Renal cortex interstitium (tissue), 15 donors: ENCODE measurements at places on chromosomes 2 and 18. TPM values are rescaled to one million over a fixed set of nuclear protein-coding genes. Genes with fewer than 3 reads are reported as not detected.

GRCh38 chr2:38581193-38582147, 21.3 kb downstream of the HNRNPLL start:
- DNase-seq, result peak; percentile 77

SOCS6 gene
- 30.2 TPM for polyA plus RNA-seq

IL36G gene
- 0.27 TPM for polyA plus RNA-seq

GRCh38 chr18:79367989-79368388, 27.7 kb upstream of the NFATC1 start:
- DNase-seq, result no peak

NYAP2 gene
- polyA plus RNA-seq, result 0.03 TPM

ITGB6 gene
- polyA plus RNA-seq, result 20.3 TPM

- DNase-seq, result no peak
Measured at GRCh38 chr18:35816003-35816402, 156.5 kb upstream of the RMP24 start.

DNA sequence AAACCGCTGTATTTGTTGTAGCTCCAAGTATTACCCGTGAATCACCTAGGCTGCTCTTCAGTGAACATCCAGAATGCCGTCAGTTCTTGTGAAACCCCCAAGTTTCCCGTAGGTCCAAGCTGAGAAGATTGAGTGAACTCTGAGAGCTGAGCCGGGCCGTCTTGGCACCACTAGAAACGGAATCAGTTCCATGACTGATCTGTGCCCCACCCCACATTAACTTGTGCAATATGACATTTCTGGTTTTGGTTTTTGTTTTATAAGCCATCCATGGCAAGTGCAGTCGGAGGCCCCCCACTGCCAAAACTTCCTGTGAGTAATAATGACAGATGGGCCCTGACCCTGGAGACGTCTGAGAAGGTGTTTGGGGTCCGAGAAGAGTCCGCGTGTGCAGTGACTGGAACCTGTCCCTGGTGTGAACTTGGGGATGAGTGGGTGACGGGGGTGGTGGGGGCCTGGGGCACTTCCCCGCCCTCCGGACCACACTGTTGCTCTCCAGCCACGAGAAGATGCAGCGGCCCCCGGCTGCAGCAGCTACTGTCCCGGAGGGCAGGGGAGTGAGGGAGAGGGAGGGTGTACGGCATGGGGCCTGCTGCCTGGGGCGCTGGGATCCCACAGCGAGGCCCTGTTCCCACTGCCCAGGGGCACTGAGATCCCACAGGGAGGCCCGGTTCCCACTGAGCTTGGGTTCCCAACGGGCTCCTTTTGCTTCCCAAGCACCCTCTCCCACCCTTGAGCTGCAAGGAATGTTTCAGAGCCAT, 26.5 kb downstream of the NFATC1 start:
- no peak for DNase-seq

DNA sequence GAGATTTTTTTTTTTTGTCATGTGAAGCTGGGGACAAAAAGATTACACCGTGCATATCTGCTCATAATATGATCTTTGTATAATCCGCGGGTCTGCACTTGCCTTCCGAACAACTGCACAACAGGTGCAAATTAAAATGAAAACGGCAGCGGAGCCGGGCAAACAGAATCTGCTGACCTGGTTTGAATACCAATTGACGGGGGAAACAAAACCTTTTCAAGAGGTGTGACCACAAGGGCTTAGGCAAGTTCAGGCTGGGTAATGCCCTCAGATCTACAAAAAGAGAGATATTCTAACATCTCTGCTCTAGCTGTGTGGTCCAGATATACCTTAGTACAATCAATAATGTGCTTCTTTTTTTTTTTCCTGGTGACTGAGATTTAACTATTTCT, 88.5 kb downstream of the ZEB2 start:
- no peak for DNase-seq

DNA sequence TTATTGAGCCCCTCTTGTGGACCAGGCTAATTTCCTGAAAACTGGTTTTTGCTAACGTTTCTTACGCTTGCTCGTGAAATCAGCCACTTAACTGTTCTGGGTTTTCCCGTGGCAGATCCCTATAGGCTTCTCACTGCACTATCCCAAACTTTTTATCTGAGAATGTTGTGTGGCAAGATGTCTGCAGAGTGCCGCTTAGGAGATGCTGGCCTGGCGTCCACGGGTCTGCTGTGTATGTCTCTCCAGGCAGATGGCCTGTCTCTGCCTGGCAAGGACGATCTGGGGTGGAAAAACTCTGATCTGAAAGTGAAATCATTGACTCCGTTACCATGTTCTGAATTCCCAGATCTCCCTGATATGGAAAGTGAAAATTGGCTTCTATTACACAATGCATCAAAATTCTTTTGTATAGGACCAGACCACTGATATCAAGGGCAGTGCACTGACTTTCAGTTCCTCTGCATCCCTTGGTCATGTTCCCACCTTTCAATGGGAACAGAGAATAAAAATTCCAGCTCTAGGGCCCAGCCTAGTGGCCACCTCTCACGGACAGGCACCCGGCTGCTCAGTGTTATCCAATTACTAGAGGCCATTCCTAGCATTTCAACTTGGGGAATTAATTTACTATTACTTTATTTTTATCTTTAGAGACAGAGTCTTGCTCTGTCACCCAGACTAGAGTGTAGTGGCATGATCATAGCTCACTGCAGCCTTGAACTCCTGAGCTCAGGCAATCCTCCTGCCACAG, 154.6 kb downstream of the ACOXL start:
- no peak for DNase-seq

DNA sequence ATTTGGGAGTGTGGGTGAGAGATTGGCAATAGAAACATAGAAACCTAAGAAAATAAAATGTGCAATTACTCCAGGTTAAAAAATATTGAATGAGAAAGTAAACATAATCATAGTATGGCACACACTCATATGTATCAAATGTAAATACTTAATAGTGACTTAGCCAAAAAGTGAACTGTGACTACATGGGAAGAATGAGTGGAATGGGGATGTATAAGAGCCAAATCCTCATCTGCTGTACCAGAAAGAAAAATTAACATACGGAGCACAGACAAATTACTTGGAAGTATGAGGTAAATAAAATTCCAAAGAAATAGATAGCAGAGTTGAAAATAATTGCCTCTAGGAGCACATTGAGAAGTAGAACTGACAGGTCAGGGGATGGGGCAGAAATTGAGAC, 4.0 kb downstream of the FLACC1 start:
- no peak for DNase-seq

- DNase-seq, result no peak
Measured at GRCh38 chr2:178306352-178307073, 112.2 kb downstream of the OSBPL6 start.

TTC39C gene
- 7.2 TPM for polyA plus RNA-seq

- no peak for DNase-seq
Measured at GRCh38 chr2:106094131-106094841, 99.8 kb downstream of the UXS1 start.

GRCh38 chr2:157627594-157628476, 829 bp downstream of the ACVR1C start:
- DNase-seq, result no peak

DNA sequence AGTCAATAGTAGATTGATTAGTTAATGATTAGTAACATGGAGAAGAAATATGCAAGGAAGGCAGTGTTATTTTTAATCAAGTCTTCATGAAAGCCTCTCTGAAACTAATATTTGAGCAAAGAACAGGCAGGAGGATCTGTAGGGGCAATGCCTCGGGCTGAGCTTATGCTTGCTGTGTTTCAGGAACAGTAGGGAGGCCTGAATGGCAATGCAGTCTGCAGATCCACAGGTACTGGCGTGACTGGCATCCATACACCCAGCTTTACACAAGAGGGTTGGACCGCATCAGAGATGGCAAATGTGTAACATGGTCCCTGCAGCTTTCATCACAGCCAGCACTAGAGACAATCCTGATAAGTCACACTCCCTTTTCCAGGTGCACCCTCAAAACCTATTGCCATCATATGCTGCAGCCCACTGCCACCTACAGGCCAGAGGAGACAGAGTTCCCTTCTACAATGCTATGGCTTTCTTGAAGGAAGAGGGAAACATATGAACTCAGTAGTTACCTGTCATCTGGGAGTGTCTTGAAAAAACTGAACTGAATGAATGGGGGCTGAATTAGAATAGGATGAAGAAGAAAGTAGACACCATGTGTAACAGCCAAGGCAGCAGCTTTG, 582.4 kb upstream of the RAB6C start:
- peak; percentile 38 for DNase-seq

LCT gene
- polyA plus RNA-seq, result 0.05 TPM

- no peak for DNase-seq
Measured at GRCh38 chr18:28334516-28334915, 157.6 kb upstream of the CDH2 start.

DRC1 gene
- 2.5 TPM for polyA plus RNA-seq

GRCh38 chr2:26179446-26179913, 6.6 kb downstream of the GAREM2 start:
- DNase-seq, result no peak

HES6 gene
- 5.3 TPM for polyA plus RNA-seq

DNA sequence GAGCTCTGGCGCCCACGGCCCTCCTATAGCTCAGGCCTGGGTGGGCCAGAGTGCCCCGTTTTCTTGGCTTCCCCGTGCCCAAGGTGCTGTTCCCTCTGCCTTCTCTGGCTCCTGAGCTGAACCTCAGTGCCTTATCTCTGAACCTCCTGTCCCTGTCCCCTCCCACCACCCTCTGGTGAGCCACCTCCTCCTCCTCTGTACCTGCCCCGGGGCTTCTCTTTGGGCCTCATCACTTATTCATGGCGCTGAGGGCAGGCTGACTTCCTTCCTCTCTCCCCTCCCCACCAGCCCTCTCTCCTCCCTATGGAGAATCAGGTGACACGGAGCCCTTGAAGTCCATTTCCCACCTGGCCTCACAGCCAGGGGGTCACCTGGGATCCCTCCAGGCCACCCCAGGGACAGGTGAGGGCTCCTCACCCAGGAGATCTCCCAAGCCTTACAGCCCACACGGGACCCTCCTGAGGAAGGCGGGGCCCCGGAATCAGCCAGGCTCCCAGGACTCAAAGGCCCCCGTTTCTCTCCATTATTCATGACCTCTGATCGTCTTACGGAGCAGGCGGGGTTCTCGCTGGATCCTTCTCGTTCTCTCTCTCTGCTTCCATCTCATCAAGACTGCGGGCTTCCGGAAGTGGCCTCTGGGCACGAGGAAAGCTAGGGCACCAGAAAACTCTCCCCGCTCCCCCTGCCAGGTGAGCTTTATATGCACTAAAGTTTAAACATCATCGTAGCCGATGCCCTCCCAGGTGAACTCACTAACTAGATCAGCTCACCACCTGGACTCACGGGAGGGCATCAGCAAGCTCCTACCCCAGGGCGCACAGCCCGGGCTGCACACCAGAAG, at the start of gene LOXHD1:
LOXHD1 (minus strand) TSS at position 106 of the 841 bp plus-strand sequence. CDS start 187 bp downstream, outside the sequence.
- DNase-seq, result no peak

CSRNP3 gene
- polyA plus RNA-seq, result 9.9 TPM

MOCOS gene
- polyA plus RNA-seq, result 0.92 TPM

DNA sequence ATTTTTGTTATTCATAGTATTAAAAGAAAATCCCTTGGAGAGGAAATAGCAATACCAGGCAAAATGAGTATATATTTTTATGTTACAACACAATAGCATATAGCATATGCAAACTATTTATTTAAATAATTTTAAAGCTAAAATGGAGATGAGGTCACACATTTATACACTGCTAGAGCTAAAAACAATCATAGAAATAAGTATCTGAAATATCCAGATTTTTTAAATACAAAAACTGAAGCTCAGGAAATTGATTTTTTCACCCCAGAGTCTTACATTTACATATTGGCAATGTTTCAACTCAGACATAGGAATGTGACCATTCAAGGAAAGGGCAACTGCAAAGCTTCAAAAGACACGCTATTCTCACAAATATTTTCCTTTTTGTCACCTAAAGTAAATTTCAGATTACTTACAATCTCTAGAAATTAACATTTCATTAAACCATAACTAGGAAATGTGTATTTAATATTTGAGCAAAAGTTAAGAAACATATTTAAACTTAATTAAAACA, 8.9 kb downstream of the TFPI start:
- DNase-seq, result no peak

- DNase-seq, result no peak
Measured at GRCh38 chr2:127012215-127012614, 94.7 kb downstream of the BIN1 start.

DNA sequence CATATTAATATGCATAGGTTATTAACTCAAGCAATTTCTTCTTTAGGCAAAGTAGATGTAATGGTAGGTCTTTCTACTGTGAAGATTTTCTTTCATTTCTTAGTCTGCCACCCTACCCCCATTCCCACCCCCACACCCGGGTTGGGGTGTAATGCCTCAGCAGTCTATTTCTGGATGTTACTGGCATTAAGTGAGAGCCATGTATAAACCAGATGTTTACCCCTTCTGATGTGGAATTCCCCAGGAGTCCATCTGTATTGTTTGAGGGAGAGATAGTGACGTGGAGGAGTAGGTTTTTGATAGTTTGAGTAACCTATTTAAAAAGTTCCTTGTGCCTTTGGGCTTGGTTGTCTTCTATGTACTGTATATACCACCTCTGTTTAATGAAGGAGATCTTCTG, 11.8 kb downstream of the TDRD15 start:
- no peak for DNase-seq

DNA sequence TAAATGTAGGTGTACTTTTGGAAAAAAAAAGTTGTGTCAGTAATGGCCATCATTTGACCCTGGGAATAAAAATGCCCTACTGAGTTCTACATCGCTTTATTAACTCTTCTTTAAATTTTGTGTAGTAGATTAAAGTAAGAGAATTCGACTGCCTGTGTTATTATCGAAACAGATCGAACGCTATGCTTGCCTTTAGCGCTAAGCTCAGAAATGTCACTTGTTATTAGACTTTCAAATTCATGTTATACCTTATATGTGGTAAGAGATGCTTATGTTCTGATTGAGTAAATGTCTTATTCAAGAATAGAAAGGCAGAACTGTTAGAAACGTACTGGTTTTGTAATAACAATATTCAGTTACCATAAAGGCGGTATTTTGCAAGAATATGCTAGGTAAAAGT, 1.4 kb downstream of the UGP2 start:
- no peak for DNase-seq

GRCh38 chr2:129059476-129059875, 740.8 kb upstream of the HS6ST1 start:
- no peak for DNase-seq

TMEM237 gene
- polyA plus RNA-seq, result 50.6 TPM

GRCh38 chr2:131132729-131133128, 27.6 kb downstream of the PLEKHB2 start:
- no peak for DNase-seq

UGT1A4 gene
- not detected for polyA plus RNA-seq

- no peak for DNase-seq
Measured at GRCh38 chr2:220046507-220046906, 419.1 kb downstream of the SLC4A3 start.

LYG1 gene
- polyA plus RNA-seq, result 3.6 TPM

C2orf92 gene
- 10.6 TPM for polyA plus RNA-seq

DNA sequence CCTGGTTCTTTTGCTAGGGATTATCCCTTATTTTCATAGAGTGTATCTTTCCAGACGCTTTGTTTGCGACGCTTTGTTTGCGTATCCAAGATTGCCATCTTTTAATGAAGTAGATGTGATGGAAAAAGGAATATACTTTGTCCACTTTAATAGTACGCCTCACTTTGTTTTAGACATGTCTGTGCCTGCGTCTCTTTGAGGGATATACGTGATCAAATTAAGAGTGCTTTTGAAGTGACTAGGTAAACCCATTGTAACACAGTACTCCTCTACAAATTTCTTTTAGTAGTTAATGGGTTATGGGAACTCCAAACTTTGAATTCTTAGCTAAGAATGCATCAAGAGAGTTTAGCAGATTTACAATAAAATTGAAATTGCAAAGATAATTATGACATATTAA, 27.9 kb downstream of the ACSL3 start:
- DNase-seq, result no peak

- no peak for DNase-seq
Measured at GRCh38 chr2:11532416-11533055, 1.3 kb upstream of the GREB1 start.

- no peak for DNase-seq
Measured at GRCh38 chr2:222353993-222354392, 55.2 kb upstream of the PAX3 start.
